ENCODE measurements at places on chromosomes 7 and 10. TPM values are rescaled to one million over a fixed set of nuclear protein-coding genes. Genes with fewer than 3 reads are reported as not detected.

GRCh38 chr10:126119599-126119998, 223.2 kb downstream of the FANK1 start:
- H3K27me3 ChIP-seq, result no peaks in the 10 kb centered on the region
- H3K27ac ChIP-seq, result no peak overlapping the region
- no peaks in the 10 kb centered on the region for H3K36me3 ChIP-seq
- no peak overlapping the region for H3K4me3 ChIP-seq
- no peak for DNase-seq
- H3K4me1 ChIP-seq, result no peaks in the 10 kb centered on the region

The CCM2 gene
- 62.9 TPM for total RNA-seq

DNA sequence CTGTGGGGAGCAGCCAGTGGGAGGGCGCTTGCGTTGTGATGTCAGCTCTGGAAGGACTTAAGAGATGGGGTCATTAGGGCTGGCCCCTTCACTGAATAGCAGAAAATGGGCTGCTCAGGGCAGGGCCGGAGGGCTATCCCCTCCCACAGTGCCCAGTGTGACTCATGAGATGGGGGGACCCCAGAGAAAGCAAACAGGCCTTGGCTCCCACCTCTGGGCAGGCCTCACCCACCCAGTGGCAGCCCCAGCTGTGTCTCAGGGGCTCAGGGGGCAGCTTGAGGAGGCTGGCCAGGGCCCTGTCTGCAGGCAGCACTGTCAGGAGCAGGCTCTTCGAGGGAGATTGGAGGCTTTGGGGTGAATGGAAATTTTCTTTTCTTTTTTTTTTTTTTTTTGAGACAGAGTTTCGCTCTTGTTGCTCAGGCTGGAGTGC, 168.3 kb downstream of the SLIT1 start:
- no peaks in the 10 kb centered on the region for H3K27me3 ChIP-seq
- no peak overlapping the region for H3K27ac ChIP-seq
- no peaks in the 10 kb centered on the region for H3K4me1 ChIP-seq

DNA sequence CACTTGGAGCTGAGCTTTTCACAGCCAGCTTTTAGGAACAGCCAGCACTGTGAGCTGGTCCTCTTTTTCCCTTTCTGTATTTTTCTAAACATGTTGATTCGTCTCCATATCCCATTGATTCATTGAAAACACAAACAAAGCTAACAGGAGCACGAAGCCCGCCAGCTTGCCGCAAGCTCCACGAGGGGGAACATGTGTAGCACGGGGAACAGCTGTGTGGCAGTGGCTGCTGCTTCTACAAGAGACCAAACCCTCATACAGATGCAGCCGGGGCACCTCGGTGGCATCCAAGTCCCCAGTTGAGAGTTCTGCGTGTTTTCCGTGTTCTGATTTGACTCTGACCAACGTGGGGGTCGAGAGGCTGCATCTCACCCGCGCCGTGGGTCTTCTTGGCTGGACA, 80.8 kb upstream of the SH2B2 start:
- H3K27ac ChIP-seq, result no peak overlapping the region
- peaks cover 5% of the 10 kb centered on the region for H3K36me3 ChIP-seq
- no peak overlapping the region for H3K4me3 ChIP-seq
- DNase-seq, result no peak

The ABCB4 gene
- not detected for total RNA-seq

- DNase-seq, result peak; percentile 77
- no peaks in the 10 kb centered on the region for H3K36me3 ChIP-seq
- peaks cover 9% of the 10 kb centered on the region for H3K27me3 ChIP-seq
- H3K4me3 ChIP-seq, result no peak overlapping the region
- H3K4me1 ChIP-seq, result no peaks in the 10 kb centered on the region
Measured at GRCh38 chr7:101542527-101543241, 86.4 kb downstream of the MYL10 start.

The OGDH gene
- 100 TPM for total RNA-seq
